ENCODE measurements at places on chromosomes 1 and 21.

DNA sequence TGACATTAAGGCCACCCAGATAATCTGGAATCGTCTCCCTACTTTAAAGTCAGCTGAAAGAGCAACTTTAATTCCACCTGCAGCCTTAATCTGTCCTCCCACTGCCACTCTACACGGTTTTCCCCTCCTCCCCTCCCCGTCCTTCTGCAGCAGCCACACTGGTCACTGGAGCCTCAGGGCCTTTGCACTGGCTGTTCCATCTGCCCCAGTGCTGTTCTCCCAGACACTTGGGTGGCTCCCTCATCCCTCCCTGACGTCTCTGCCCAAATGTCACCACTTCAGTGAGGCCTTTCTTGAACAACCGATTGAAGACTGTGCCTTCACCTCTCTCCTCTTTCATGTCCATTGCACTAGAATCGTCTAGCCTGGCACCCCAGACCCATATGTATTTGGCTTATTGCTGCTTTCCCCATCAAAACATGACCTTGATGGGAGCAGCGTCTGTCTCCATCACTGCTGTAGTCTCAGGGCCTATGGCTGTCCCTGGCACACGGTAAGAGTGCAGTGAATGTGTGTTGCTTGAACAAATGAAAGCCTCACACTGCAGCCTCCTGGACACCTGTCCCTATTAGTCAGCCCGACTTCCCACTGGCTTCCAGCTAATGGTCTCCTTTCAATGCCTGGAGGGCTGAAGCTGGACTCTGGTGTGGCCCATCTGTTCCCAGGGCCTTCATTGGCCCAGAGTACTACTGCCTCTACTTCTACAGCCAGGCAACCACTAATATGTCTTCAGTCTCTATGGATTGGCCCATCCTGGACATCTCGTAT lies 10.6 kb upstream of the PRDM16 start:
- no peak for DNase-seq

DNA sequence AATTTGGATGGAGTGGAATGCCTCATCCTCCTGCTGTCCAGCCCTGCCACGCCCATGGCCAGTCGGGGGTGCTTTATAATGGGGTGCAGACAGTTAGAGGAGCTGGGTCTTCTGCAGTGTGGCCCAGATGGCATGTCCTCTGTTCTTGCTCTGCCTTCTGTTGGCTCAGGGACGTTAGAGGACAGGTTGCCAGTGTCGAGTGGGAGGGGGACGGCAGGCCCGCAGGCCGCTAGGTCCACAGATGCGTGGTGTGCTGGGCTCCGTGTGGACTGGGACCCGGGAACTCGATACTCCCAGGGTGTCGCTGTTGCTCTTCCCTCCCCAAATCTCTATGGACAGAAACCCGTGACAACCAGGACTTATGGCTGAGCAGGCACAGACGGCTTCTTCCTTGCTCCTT lies 33.3 kb downstream of the SIM2 start:
- DNase-seq, result no peak

GRCh38 chr1:208951908-208952307 lies 631.6 kb upstream of the CAMK1G start:
- DNase-seq, result no peak

DNA sequence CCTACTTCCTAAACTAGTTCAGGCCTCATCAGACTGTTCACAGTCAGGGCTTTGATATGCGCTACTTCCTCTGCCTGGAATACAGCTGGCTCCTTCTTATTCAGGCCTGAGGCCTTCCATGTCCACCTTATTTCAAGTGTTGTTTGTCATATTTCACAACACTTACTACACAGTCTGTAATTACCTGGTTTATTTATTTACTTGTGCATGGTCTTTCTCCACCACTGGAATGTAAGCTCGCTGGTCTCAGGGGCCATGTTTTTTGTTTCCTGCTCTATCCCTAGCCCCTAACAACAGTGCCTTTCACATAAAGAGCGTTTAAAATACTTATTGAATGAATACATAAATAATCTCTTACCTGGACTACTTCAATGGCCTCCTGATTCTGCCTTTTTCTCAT lies 4.6 kb upstream of the SRSF4 start:
- no peak for DNase-seq

- no peak for DNase-seq
These were observed 88.6 kb upstream of the HNRNPU start for GRCh38 chr1:244952940-244953339.

DNA sequence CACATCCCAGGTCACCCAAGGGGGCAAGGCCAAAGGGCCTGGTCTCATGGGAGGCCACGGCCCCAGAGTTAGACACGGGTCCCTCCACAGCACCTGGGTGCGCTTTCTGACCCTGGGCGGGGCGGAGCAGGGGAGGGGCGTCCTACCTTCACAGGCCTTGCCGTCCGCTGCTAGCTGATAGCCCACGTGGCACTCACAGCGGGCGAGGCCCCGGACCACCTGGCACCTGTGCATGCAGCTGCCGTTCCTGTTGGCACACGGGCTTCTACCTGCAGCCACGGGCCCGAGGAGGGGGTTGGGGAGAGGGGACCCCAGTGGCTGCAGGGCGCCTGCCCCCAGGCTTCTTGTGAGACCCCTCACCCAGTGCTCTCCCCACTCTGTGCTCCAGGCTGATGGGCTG lies 59.9 kb downstream of the ARHGEF16 start:
- DNase-seq, result no peak

DNA sequence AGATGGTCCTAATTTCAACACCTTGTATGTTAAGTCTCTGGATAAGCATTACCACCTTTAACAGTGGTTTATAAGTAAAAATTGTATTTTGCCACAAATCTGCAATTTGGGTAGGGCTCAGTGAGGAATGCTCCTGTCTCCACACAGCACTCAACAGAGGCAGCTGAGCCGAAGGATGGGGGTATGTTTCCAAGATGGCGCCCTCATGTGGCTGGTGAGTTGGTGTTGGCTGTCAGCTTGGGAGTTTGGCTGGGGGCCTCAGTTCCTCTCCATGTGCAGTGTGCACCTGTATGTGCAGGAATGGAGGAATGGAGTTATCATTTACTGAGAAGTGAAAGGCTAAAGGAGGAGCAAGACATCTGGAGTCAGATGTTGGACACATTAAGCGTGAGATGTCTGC lies 136.8 kb downstream of the GABPA start:
- no peak for DNase-seq

Measured in activated T-helper 1 cell treated with Interleukin-2 at 50 U/mL for 16 hours (primary cell).